ENCODE measurements at places on chromosomes 2 and 18. TPM values are rescaled to one million over a fixed set of nuclear protein-coding genes. Genes with fewer than 3 reads are reported as not detected.
A peak's percentile ranks its signal among the peaks of the same experiment; 100 is the strongest.

The ST6GAL2 gene
- total RNA-seq: 0.95 TPM

The NT5DC4 gene
- 0.83 TPM for total RNA-seq

The NFATC1 gene
- 14.2 TPM for total RNA-seq

The OTX1 gene
- 1.0 TPM for total RNA-seq

The G6PC2 gene
- 0.37 TPM for total RNA-seq

The ACAA2 gene
- 40.9 TPM for total RNA-seq

The CCBE1 gene
- 35.1 TPM for total RNA-seq

GRCh38 chr18:58943896-58944295 is 79.2 kb downstream of the ZNF532 start:
- no peak for DNase-seq

DNA sequence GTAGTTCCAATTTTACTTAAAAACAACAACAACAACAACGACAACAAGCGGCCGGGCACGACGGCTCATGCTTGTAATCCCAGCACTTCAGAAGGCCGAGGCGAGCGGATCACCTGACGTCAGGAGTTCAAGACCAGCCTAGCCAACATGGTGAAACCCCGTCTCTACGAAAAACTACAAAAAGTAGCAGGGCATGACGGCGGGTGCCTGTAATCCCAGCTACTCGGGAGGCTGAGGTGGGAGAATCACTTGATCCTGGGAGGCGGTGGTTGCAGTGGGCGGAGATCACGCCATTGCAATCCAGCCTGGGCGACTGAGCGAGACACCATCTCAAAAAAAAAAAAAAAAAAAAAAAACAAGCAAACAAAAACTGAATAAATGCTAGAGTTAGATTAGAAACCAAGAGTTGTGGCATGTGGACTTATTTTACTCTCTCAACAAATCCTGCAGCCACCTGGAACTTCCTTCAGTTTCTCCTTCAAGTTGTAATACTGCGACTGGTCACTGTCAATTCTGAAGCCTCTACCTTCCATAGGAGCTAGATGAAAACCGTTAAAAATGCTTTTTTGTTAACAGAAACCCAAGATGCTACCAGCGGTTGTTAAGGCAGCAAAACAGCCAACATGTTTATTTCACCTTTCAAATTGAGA is 1.3 kb downstream of the ATP5F1A start:
- no peak for DNase-seq

GRCh38 chr2:167749016-167749415 is 498.4 kb downstream of the STK39 start:
- DNase-seq: no peak

DNA sequence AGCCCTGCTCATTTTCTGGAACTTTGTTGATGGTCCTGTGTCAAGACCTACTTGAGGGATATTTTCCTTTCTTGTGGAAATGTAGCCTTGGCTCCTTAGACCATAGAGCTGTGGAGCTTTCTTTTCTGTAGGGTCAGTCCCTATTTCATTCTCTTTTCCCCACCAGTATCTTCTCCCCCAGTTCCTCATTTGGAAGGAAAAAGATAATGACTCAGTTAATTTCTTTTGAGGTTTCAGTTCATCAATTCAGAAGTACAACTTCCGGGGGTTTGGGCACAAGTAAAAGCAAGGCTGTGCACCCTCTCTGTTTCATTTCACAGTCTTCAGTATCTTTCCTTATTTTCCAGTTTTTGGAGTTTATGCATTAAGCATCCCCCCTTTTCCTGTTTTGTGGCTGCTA is 70.7 kb downstream of the CDC42EP3 start:
- DNase-seq: no peak

GRCh38 chr2:97662895-97663625 is 784 bp downstream of the ACTR1B start:
- peak; percentile 79 for DNase-seq

DNA sequence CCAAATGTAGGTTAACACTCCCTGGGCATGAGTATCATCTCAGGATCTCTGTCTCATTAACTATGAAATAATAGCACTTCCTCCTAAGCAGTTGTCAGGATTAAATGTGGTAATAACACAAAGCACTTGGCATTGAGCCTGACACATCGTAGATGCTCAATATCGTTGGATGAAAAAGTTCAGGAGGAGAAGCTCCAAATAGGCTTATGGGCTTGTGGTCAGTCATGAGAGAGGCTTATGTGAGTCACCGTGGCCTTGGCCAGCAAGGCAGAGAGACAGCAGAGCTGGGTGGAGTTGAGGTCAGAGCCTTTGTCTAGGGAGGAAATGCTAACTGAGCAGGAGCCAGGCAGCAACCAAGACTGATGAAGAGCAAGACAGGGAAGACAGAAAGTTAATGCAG is 68.3 kb upstream of the PPM1B start:
- no peak for DNase-seq

- DNase-seq: peak; percentile 39
Measured at GRCh38 chr18:49652881-49653724, 91.2 kb downstream of the LIPG start.

DNA sequence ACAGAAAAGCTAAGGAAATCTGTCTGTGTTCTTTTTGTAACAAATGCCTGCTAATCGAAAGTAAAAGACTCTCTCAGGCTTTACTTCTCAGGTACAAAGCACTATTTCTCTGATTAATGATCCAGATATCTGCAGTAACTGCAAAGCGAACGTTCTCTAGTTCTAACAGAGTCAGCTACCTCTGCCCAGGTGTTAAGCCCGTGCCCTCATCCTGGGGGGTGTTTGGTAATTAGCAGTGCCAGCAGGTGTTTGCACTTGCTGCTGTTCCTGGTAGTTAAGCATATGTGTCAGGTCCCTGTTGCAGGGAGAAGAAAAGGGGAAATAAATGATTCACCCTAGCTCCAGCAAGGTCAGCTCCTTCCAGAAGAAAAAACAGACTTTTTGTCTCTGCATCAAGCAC is 58.8 kb upstream of the CRIM1 start:
- no peak for DNase-seq

DNA sequence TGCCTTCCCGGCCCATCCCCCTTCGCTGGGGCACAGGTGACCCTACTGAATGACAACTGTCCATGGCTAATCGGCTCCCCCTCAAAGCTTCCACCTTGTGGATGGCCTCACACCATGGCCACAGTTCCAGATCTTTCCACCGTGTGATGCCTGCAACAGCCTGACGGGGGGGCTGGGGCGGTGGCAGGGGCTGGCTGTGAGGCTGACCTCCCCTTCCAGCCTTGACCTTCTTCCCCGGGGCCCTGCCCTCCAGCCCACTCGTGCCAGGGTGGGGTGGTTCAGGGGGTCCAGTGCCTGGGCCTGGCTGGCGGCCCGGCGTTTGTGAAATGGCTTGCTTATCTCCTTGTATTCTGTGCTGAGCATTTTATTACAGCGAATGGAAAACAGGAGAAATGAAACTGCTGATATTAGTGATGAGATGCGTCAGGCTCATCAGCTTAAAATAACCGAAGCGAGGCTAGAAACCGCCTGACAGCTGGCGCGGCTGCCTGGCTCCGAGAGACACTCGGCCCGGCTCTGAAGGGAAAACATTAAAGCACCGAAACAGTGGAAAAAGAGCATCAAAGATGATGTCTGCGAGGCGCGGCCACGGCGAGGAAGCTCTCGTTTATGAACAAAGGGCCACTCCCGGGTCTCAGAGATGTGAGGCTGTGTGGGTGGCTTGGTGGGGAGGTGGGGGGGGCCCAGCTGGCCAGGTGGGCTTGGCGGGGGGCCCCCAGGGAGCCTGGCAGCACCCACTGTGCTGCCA is 916 bp upstream of the PDCD1 start:
- peak; percentile 86 for DNase-seq

DNA sequence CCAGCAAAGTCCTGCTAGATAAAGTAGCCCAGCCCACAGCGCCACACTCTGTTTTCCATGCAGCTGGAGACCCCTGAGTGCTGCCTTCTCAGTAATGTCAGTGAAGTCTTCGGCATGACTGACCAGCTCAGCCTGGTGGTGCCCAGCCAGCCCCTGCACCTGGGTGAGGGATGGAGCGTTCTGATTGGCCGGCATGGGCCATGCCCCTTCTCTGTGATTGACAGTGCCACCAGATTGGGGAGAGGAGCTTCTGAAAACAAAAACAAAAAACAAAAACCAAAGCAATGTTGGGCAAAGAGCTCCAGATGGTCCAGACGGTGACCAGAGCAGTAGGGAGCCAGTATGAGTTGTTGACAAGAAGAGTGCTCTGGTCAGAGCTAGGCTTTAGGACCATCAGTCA is 122.6 kb downstream of the DYSF start:
- no peak for DNase-seq

DNA sequence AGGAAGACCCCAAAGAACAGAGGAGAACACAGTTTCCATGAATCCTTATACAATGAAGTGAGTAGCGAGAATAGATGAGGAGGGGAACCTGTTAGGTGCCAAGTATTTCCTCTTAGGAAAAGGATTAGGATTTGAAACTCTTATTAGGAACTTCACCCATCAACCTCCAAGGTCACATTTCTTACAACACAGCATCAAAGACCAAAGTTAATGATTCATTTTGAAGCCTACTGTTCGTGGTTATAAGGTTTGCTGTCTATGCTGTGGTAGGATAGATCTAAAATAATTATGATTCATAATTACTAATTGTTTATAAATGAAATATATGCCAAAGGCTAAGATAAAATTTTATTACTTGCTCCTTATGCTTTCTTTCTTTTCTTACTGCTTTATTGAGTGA is 6.1 kb downstream of the CFAP221 start:
- no peak for DNase-seq

GRCh38 chr2:233620204-233620603 is 2.8 kb downstream of the UGT1A8 start:
- DNase-seq: no peak

- DNase-seq: no peak
Measured at GRCh38 chr2:1010415-1010930, 59.8 kb downstream of the SNTG2 start.

- no peak for DNase-seq
Measured at GRCh38 chr18:75142677-75143076, 66.3 kb downstream of the PTGR3 start.

DNA sequence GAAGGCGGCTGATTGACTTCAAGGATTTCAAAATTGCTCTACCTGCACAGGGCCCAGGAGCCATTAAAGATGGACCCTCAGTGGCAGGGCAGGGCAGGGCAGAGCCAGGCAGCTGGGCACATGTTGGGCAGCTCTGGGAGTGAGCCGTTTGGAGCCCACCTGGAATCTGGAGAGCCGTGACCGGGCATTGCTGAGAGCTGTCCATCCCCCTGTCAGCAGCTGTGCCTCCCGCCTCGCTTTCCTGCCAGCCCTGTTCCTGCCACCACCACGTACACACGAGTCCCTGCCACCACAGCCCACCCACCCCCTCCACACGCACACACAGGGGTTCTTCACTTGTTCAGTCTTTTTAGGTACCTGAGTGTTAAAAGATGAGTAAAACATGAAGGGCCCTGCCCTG is 22.9 kb downstream of the ATOH8 start:
- no peak for DNase-seq

DNA sequence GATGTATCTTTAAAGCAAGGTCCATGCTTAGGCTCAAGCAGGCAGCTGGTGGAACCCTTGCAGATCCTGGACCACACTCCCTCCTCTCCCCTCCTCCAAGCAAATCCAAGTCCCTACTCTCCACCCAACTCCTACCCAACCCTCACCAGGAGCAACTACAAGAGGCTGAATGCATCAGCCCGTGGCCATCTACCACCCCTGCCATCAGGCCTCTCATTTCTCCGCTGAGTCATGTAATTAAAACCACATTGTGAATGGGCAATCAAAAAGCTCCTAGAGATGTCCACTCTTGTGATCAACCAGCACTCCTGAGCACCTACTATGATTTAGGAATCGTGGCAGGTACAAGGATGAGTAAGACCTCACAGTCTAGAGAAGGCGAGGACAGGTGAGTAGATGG is 142.2 kb upstream of the CAPN13 start:
- DNase-seq: no peak

- no peak for DNase-seq
Measured at GRCh38 chr18:13522256-13522655, 204.1 kb downstream of the FAM210A start.

DNA sequence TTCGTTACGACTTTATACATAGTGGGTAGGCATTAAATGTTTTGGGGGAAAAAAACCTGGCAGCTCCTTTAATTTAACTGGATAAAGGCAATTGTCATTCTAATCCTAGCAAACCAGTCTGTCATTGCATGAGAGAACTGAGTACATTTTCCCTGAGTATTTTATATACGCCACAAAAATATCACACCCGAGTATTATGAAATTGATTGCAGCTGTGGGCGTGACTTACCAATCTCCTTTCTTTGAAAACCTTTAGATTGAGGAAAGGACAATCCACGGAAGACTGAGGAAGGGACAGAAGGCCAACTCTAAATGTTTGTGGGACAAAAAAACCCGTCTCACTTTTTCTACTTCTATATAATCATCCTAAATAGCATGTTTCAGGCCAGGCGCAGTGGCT is 9.0 kb downstream of the TM4SF20 start:
- DNase-seq: no peak

GRCh38 chr18:7290077-7290476 is 59.2 kb downstream of the LRRC30 start:
- no peak for DNase-seq

All from lung (tissue), 17 donors.